NCI-H524 (cell line): ENCODE measurements at places on chromosomes 3 and 15.
A peak's percentile ranks its signal among the peaks of the same experiment; 100 is the strongest.

DNA sequence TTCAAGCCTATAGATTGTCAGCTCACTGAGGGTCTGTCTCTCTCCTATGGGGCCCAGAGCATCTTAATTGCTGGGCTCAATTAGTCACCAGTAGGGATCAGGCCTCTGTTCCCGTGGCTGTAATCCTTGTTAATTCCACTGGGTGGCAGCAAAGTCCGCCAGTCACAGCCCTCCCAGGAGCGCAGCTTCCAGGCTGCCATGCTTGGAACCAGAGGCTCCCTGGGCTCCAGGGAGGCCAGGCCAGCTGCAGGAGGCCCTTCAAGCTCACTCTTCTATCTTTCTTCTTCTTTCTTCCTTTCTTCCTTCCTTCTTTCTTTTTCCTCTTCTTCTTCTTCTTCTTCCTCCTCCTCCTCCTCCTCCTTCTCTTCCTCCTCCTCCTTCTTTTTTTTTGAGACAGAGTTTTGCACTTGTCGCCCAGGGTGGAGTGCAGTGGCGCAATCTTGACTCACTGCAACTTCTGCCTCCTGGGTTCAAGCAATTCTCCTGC lies 14.4 kb downstream of the RNU5B-1 start:
- DNase-seq = peak; percentile 90

DNA sequence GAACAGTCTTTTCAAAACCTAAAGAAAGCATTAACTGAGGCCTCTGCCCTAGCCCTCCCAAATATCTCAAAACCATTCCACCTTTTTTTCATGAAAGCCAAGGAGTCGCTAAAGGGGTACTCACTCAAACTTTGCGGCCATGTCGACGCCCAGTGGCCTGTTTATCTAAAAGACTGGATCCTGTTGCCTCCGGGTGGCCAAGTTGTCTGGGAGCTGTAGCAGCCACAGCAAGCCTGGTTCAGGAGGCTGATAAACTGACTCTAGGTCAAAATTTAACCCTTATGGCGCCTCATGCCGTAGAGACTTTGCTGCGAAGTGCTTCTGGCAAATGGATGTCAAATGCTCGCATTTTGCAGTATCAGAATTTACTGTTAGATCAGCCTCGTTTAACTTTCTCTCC lies 39.5 kb downstream of the ZBTB11 start:
- DNase-seq = no peak

- DNase-seq = no peak
Observed at GRCh38 chr15:86322629-86323028, 243.0 kb downstream of the AGBL1 start.

DNA sequence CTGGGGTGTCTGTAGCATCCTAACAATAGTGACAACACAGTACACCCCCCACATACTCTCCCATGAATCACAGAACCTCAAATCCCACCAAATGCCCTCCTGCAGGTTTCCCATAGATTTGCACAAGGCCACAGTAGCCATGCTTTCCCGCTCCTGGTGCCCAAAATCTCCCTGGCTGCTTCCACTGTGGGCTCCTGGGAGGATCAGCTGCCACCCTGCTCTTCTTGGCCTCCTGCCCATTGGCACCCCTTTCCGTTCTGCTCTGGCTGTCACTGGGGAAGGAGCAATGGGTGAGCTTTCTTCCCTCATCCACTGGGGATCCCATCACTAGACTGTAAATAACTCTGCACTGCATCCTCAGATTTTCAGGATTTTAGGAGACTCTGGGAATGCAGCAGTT lies 92.1 kb upstream of the SLC24A5 start:
- DNase-seq = no peak

GRCh38 chr3:18556503-18557135 lies 131.5 kb upstream of the SATB1 start:
- no peak for DNase-seq

DNA sequence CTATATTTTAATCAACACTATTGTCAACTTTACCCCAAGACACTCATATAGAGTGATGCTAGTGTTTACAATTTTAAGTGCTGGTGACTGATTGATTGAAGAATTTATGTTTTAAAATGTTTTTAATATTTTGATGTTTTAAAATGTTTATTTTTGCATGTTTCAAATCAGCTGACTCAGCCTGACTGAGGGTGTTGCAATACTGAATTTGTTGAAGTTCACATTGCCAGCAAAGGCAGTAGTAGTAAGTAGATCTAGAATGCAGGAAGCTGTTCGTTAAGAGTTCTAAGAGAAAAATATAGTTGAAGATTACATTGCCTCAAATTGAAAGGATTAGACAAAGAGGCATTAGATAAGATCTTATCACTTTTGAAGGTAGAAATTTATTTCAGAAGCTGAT lies 977.6 kb downstream of the IGSF11 start:
- no peak for DNase-seq

- DNase-seq = no peak
Observed at GRCh38 chr15:70882361-70882760, 9.9 kb downstream of the THAP10 start.

DNA sequence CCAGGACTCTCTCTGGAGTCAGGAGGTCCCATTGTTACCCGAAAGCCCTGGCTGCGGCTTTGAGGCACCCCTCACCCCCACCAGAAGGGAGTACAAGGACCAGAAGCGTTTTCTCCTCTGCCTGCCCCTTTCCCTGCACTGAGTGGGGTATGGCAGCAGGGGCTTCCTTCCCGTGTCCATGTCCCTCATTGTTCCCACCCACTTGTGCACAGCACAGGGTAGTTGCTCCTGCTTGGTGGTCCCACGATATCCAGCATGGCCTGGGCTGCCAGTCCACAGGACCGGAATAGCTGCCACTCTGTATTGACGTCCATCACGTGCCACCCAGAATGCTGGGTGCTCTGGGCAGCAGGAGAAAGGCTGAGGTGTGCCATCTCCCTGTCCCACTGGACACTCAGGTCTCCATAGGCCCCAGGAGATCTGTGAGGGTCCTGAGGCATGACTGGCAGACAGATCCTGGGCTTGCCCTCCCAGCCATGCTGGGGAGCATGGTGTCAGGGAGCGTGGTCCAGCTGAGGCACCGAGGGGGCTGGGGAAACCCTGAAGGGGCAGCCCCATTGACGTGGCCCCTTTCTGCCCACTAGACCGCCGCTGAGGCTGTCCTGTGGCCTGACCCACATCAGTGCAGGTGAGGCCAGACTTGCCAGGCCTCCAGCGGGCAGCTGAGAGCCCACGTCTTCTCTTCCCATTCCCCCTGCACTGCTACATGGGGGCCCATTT lies 45.3 kb upstream of the SEC22A start:
- DNase-seq = no peak

DNA sequence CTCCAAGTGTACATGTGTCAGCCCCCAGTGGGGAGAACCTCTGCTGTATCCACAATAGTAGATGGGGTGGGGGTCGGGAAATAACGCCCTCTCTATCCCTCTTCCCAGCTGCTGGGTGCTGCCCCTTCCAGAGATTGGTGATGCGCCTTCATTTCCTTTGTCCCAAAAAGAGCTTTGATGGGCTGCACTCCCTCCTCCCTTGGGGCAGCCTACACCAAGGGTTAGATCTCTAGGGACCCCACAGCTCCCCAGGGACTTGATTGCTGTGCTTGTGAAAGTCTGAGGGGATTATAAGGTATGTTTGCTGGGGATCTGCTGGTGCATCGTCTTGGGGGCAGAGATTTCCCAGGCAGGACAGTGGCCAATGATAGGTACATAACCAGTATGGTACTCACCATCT lies 105.3 kb downstream of the UNC13C start:
- no peak for DNase-seq

GRCh38 chr15:26115229-26115943 lies 252.3 kb upstream of the ATP10A start:
- no peak for DNase-seq

DNA sequence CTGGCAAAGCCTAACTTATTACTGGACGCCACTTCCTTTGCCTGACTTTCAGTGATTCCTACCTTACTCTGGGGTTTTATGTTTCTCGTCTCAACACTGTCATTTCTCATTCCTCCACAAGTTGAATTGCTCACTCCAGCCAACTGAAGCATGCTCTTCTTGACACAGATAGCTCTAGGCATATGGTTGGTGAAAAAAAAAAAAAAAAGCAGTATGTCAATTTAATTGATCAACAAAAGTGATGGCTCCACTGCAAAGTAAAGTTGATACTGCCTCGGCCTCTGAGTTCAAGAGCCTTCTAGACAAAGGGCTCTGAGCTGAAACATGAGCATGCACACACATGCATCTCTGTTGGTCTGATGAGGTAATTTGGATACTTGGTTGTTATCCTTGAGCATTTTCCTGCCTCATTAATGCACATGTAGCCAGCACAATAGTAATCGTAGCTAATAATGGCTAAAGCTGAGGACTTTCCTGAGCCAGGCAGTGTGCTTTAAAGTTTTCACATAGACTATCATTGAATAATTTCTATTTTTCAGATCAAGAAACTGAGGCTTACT lies 21.4 kb upstream of the UBE2Q2 start:
- no peak for DNase-seq

DNA sequence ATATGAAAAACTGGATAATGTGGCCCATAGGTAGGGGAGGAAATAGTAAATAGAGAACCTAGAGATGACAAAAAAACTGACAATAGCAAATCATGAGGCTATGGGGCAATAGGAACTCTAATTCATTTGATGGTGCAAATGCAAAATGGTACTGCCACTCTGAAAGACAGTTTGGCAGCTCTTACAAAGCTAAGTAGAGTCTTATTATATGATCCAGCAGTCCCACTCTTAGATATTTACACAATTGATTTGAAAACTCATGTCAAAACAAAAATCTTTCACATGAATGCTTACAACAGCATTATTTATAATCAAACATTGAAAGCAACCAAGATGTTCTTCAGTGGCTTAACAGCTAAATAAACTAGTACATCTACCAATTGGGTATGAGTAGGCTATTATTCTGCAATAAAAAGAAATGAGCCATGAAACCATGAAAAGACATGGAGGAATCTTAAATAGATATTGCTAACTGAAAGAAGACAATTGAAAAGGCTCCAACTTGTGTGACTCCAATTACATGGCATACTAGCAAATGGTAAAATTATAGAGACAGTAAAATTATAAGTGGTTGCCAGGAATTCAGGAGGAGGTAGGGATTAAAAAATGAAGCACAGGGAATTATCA lies 321.8 kb upstream of the STAC start:
- DNase-seq = no peak

GRCh38 chr15:48802257-48802656 lies 8.6 kb downstream of the CEP152 start:
- DNase-seq = no peak

DNA sequence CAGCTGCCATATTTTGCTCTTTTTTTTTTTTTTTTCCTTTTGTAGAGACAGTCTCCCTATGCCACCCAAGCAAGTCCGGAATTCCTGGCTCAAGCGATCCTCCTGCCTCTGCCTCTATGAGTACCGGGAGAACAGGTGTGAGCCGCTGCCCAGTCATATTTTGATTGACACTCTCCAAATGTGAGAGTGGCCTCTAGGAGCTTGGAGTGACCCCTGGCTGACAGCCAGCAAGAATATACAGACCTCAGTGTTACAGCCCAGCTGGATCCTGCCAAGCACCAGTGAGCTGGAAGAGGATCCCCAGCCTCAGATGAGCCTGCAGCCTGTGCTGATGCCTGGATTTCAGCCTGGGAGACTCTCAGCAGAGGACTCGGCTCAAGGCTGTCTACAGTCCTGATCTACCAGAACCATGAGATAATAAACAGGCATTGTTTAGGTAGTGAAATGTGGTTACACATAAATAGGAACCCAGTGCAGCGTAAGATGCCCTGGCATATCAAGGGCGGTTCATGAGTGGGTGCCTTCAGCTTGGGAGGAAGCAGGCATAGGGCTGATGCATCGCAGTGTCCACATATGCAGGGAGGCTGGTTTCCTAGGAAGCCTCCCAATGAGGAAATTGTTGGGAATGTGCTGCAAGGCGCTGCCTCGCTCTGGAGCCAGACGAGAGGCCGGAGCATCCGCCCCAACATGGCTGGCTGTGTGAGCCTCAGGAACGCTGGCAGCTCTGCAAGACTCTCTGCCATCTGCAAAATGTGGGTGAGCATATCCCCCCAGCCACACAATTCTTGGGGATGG lies 38.9 kb upstream of the ATP10A start:
- peak; percentile 47 for DNase-seq

DNA sequence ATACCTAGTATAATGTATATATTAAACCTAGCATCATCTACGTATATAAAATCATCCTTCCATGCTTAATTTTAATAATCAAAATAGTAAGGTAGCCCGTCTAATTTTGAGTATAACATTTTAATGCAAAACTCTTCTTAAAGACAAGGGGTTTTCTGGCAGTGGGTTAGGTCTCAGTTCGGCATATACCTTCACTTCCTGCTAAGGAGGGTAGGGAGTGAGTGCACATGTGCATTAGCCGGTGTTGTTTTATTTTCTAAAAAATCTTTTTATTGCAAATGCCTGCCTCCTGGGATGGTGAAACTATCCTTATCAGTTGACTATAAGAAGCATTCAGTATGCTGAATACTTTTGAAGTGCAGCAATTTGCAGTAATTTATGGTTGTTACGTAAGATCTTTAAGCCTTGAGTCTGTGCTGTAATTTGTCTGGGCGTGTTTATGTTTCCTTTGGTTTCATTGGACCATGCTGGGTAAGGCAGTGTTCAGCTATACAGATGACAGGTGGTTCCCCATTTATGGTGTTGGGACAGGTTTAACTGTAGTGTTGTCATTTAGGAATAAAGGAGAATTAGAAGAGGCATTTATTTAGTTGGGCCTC lies 11.7 kb downstream of the ARHGEF26 start:
- DNase-seq = peak; percentile 70

- no peak for DNase-seq
Observed at GRCh38 chr3:120459196-120459595, 8.4 kb upstream of the FSTL1 start.

DNA sequence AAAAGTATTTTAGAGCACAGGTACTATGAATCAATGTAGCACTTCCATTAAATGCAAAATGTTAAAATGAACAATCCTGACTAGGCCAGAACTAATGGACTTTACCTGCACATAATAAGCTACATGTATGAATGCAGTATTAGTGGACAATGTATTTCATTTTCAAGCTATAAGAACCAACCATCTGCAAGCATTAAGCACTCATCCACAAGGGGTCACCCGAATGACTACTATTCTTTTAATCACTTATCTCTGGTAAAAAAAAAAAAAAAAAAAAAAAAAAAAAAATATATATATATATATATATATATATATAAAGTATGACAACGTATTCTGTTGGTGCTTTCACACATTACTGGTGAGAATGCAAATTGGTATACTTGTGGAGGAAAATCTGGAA lies 7.2 kb downstream of the HERC1 start:
- peak; percentile 11 for DNase-seq
